GM13976 (cell line): ENCODE measurements at places on chromosomes 2 and 18.

DNA sequence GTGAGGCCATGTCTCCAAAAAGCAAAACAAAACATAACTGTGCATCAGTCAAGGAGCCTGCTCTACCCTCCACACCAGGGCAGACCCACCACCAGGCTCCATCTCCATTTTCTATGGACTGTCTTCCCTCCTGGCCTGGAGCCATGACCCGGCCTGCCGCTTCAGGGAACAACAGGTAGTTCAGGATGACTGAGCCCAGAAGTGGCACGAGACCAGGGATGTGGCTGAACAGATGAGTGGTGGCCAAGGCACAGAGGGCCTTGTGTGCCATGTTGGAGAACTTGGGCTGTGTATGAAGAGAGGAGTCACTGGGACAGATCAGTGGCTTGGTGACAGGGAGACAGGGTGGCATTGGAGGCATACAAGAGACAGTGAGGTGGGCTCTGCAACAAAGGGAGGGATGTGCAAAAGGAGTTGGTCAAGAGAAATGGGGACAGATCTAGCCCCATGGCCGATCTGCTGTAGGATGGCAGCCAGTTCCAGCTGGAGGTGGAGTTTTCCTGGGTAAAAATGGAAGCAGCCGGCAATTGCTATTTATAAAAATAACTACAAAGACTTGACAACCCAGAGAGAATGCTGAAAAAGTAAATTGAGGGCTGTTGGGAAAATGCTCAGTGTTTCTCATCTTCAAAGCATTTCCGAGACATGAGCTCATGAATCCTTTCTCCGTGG is 35.0 kb downstream of the TMEM177 start:
- no peak for DNase-seq

DNA sequence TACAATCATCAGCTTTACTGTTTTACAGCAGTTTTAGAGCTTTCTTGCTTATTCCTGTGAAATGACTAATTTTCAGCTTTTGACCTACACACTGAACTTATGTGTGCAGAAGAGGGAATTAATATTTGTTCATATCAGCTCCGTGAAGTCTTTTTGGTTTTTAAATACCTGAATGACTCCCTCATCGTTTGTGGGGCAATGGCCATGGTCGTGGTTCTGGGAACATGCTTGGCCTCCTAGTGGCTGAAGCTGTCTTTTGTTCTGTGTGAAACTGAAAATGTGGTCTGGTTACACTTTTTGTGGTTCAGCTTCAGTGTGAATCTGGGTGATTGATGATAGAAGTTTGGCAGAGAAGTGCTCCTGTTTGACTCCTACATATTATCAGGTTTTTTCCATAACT is 408.1 kb downstream of the THSD7B start:
- peak; percentile 8 for DNase-seq

DNA sequence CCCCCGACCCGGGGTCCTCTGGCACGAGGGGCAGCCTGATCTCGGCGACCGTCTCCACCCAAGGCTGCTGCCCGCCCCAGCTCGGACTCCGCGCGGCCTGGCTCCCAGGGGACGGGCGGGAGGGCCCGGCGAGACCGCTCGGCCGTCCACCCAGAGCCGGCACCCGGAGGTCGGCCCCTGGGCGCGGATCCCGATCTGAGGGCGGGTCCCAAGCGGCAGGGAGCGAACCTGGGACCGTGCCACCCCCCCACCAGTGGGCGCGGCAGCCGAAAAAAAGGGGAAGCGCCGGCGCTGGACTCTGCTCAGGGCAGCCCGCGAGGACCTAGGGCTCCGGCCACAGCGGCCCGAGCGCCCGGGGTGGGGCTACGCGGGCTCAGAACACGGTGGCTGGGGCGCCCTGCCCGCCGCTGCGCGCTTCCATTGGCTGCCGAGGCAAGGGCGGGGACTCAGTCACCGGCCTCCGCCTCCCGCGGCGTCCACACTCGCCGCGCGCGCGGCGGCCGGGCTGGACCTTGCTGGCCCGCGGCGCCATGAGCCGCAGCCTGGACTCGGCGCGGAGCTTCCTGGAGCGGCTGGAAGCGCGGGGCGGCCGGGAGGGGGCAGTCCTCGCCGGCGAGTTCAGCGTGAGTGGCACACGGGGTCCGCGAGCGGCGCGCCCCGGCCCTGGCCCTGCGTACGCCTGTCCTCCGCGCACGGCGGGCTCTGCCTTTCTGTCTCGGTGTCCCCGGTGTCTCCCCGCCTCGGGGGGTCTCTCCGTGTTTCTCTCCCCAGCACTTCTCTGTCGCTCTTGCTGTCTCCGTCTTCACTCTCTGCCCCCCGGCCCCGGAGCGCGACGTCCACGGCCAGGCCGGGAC is at the start of gene PTPN18:
TSS of gene PTPN18 (plus strand) at position 479 of the 854 bp plus-strand sequence. CDS start at position 531, 52 bp downstream.
- peak; percentile 89 for DNase-seq

- no peak for DNase-seq
Observed at GRCh38 chr2:233115121-233115520, 55.0 kb downstream of the INPP5D start.

DNA sequence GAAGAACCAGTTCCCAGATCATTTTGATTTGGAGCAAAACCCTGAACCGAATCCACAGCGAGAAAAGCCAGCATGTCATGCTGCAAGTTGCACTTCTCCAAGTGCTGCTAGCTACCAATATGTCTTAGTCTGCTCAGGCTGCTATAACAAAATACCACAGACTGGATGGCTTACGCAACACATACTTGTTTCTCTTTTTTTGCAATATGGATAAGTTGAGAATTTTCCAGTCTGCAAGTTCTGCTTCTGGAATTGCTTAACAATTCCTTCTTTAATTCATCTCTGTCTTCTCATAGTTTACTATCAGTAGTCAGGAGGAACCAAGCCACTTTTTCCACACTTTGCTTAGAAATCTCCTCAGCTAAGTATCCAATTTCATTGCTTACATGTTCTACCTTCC is 105.9 kb upstream of the RBBP8 start:
- DNase-seq = no peak

DNA sequence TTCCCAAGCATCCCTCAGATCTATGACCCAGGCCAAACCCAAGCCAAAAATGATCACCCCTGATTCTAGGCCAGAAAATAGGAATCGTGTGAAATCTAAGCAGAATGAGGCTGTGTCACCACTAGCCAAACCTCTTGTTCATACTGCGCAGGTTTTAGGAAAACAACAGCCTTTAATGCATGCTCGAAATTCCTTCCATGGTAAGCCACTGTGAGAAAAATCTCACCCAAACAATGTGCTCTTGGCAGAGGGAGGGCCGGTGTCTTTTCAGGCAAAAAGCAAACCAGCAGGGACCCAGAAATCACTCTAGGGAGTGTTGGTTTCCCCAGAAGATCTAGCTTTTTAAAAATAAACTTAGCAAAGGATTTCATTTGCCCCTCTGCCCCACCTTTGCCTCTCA is 71.2 kb upstream of the FOSL2 start:
- DNase-seq = no peak

DNA sequence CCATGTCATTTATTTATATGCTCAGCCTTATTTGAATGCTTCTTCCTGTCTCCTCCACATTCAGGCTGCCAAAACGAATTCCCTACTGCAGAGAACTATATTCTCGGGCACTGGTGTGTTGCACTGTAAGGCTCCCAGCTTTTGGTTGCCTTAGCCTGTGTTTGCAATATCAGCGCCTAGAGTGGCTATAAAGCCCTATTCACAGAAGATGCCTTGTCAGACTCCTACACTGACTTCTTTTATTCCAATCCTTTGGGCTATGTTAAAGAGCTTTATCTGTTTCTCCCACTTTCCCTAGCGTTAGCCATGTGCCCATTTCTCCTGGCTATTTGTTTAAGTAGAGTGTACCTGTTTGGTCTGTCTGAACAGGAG is 62.4 kb upstream of the EHBP1 start:
- DNase-seq = no peak

- no peak for DNase-seq
Observed at GRCh38 chr18:57052759-57053158, 94.1 kb upstream of the BOD1L2 start.

DNA sequence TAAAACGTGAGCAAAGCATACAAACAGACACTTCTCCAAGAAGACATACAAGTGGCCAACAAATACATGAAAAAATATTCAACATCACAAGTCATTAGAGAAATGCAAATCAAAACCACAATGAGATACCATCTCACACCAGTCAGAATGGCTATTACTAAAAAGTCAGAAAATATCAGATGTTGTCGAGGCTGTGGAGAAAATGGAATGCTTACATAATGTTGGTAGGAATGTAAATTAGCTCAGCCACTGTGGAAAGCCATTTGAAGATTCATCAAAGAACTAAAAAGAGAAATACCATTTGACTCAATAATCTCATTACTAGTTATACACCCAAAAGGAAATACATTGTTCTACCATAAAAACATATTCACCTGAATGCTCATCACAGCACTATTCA is 825.7 kb downstream of the SUCLG1 start:
- DNase-seq = no peak

- DNase-seq = no peak
Observed at GRCh38 chr18:12333506-12334290, 25.7 kb downstream of the TUBB6 start.

- DNase-seq = no peak
Observed at GRCh38 chr18:58118536-58118935, 74.5 kb downstream of the NEDD4L start.

DNA sequence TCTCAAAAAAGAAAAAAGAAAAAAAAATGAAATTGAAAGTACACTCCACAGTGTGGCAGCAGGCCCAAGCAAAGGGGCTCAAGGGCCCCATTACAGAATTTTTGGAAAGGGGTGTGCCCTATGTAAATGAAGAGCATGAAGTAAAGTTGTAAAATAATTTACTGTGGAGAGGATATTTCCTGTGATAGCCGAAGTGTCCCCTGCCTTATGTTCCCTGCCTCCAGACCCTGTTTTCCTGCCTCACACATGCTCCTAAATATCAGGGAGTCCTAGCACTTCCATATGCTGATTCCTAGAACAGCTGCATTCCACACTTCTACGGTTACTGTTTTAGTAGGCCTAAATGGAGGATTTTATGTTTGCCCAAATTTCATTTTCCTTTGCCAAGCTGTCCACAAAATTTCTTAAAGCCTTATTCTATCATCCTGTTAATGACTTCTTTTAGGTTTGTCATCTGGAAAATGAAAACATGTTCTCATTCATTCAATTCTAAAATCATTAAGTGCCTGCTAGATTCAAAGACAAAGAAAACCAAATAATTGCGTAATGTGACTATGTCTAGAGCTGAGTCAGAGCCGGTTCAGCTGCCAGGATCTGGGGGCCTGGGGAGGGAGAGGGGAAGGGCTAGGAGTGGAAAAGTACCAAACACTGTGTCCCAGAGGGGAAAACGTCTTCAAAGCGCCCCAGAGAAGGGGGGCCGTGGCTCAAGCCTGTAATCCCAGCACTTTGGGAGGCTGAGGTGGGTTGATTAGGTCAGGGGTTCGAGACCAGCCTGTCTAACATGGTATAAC is 25.9 kb upstream of the IMPA2 start:
- DNase-seq = no peak

GRCh38 chr2:75952173-75952572 is 241.5 kb upstream of the GCFC2 start:
- DNase-seq = no peak

- DNase-seq = no peak
Observed at GRCh38 chr2:197254776-197255530, 55.6 kb downstream of the ANKRD44 start.
